ENCODE measurements at places on chromosomes 3 and 15.

DNA sequence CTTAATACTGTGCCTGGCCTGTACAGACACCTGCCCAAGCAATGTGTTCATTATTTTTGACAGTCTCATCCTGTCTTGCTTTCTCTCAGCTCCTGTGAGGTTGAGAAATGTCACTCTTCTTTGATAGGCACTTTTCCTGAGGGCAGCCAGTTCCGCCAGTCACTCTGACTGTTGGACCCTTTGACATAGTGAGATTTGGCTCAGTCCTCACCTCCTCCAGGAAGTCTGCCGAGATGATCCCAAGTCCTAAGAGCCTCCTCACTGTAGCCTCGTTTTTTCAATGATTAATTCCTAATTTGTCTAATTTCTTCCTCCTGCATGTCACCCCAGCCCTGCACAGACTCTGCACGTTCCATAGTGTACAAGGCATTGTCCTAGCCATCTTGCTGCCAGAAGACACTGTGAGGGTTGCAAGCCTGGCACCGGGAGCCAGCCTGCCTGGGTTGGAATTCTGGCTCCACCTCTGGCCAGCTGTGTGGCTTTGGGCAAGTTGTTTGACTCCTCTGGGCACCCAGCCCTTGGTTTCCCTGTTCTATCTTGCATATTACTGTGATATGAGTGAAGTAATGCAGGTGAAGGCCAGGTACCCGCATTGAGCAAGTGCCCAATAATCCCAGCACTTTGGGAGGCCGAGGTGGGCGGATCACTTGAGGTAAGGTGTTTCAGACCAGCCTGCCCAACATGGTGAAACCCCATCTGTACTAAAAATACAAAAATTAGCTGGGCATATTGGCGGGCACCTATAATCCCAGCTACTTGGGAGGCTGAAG, 24.3 kb downstream of the RPLP1 start:
- DNase-seq = no peak

DNA sequence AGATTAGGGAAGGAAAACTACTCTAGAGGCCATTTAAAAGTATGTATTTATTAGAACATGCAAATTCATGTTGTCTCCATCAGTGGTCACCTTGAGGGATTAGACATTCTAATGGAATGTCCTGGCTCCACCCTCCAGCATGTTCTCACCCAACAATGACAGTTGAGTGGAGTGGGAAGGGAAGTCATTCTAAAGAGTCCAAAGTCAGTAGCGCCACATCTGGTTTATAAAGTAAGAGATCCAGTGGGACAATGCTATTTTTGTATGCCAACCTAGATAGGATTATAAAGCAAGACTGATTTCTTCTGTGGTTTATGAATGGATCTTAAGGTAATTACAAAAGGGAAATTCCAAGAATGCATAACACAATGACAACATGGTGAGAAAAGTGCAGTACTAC, 33.3 kb downstream of the SLC24A1 start:
- DNase-seq = peak; percentile 74

GRCh38 chr15:99592145-99592791, 26.5 kb downstream of the MEF2A start:
- DNase-seq = peak; percentile 39

DNA sequence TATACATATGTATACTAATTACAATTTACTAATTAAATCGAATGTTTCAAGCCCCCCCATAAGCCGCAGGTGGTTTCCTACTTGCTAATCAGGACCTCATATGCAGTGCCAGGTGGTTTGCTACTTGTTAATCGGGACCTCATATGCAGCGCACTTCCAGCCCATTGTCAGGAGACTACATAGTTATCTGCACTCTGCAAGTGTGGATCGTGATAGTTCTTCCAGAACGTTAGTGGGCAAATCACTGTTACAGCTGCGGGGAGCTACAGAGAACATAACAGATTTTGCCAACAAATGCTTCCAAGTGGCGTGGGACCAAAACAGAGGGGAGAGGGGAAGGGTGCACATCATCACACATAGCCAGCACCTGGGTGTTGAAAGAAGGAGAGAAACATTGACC, 558.4 kb downstream of the GABRG3 start:
- no peak for DNase-seq

DNA sequence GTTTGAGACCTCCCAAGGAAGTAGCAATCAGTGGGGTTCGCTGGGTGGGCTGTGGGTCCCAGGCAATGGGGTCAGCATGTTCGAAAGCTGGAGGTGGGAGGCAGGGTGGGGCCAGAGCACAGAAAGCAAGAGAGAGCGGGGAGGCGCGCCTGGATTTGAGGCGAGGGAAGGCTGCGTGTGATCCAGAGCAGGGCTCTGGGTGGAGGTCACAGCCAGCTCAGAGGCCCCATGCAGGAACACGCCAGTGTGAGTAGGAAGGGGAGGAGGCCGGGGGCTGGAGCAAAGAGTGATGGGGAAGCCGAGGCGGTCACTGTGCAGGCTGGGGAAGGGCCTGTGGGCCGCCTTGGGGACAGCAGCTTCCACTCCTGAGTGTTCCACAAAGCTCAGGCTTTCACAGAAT, 8.8 kb downstream of the DNAJB8 start:
- no peak for DNase-seq

GRCh38 chr15:76533060-76533820, 196.7 kb downstream of the ISL2 start:
- peak; percentile 37 for DNase-seq

GRCh38 chr3:127019449-127019848, 36.5 kb downstream of the PLXNA1 start:
- peak; percentile 63 for DNase-seq

DNA sequence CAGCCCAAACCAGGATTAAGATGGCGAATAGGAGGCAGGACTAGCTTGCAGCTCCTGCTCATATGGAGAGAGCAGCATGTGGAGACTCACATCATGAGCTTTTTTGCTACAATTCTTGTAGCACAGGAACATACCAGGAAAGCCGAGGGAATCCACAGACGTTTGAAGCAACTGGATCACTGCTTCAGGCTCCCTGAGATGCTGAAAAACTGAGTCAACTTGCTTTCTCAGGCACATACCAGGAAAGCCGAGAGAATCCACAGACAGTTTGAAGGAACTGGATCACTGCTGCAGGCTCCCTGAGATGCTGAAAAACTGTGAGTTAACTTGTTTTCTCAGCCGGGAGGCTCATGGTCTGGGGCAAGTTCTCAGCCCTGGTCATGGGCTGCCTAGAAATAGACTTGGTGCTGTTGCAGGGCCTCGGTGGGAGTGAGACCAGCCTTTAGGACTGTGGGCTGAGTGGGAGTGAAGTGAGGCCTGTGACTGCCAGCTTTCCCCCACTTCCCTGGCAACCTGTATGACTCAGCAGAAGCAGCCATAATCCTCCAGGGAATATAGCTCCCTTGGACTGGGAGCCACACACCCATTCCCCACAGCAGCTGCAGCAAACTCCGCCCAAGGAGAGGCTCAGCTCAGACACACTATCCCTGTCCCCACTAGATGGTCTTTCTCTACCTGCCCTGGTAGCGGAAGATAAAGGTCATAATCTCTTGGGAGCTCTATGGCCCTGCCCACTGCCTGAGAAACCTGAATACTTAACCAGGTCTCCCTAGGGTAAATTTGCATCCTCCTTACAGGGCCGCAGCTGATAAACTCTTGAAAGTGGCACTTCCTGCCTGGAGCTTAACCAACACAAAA, 51.9 kb upstream of the PFN2 start:
- peak; percentile 26 for DNase-seq

- no peak for DNase-seq
Measured at GRCh38 chr3:4207672-4208071, 95.5 kb upstream of the SETMAR start.

DNA sequence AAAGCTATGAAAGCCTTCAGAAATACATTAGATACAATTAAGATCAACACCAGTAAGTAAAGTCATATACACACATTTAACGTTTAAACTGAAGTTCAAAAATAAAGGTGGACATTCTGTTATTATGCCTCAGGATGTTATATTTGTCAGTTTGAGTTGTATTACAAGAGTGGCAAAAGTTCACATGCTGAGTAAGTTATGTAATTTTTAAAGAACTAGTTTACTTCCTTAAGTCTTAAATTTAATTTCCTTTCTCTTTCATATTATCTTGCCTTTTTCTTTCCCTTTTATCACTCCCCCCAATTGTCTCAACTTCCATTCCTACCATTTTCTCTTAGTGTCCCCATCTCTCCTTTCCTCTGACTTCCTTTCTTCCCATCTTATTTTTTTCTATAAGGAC, 4.9 kb upstream of the GPR87 start:
- no peak for DNase-seq

DNA sequence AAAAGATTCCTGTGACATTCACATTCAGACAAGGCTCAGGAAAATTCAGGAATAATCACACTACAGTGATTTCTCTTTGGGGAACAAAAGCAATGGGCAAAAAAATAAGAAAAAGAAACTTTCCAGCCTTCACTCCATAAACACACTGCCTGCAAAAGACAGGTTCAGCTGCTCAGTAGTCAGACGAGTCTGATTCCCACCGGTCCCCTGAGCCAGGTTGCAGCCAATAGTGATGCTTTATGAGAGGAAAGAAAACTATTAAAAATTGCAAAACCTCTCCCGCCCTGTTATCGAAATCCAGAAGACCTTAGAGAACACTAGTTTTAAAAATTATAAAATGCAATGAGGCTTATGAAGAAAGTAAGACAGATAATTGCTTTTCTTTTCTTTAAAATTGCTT, 8.5 kb downstream of the PLCH1 start:
- no peak for DNase-seq

DNA sequence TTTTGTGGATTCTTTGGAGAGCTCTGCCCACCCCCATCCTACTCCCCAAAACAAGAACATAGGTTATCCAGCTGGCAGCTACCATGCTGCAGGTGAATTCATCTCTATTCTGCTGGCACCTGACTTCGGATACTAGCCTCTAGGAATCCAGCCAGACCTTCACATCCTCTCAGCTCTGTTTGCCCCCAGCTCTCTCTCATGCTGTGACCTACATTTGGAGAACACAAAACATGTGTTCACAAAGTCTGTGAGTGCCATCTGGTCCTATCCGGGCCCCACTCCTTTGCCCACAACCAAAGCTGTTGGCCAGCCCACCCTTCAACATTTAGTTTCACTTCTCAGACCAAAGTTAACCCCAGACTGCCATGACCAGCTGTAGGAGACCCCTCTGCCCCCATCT, 89.4 kb upstream of the C3orf80 start:
- no peak for DNase-seq

GRCh38 chr15:99167640-99168039, 62.8 kb downstream of the SYNM start:
- DNase-seq = no peak

DNA sequence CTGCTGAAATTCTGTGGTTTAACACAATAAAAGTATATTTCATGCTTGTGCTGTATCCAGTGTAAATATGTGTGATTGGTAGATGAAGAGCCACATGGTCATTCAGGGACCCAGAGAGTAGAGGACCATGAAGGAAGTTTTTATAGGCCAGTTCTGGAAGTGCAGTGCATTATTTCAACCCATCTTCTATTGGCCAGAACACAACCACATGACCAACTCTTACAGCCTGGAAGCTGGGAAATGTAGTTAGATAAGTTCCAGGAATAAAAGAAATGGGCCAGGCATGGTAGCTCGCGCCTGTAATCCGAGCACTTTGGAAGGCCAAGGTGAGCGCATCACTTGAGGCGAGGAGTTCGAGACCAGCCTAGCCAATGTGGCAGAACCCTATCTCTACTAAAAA, 21.4 kb upstream of the PRTG start:
- DNase-seq = no peak

DNA sequence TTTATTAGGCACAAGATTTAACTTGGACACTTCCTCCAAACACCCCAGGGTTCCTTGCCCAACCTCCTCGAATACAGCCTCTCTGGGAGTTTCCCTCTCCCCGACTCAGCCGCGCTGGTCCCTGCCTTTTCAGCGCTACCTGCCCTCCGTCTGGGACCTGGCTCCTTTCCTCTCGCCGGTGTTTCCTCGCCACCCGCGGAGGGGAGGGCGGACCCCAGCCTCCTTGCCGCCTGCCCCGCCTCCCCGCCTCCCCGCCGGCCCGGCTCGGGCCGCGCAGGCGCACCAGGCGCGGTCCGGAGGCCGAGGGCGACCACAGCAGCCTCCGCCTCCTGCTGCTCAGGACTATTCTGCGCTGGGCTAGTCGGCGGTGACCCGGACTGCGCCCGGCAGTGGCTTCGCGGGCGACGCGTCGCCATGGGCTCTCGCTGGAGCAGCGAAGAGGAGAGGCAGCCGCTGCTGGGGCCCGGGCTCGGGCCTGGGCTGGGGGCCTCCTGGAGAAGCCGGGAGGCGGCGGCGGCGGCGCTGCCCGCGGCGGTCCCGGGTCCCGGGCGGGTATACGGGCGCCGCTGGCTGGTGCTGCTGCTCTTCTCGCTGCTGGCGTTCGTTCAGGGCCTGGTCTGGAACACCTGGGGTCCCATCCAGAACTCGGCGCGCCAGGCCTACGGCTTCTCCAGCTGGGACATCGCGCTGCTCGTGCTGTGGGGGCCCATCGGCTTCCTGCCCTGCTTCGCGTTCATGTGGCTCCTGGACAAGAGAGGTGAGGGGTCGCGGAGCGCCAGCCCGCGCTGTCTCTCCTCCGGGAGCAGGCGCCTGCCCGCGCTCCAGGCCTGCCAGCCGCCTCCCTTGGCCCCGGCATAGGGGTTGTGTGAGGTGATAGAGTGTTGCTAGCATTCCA, at the start of gene SLC49A4:
TSS of gene SLC49A4 (plus strand) at position 291 of the 895 bp plus-strand sequence. CDS start at position 415, 124 bp downstream.
- DNase-seq = peak; percentile 81

DNA sequence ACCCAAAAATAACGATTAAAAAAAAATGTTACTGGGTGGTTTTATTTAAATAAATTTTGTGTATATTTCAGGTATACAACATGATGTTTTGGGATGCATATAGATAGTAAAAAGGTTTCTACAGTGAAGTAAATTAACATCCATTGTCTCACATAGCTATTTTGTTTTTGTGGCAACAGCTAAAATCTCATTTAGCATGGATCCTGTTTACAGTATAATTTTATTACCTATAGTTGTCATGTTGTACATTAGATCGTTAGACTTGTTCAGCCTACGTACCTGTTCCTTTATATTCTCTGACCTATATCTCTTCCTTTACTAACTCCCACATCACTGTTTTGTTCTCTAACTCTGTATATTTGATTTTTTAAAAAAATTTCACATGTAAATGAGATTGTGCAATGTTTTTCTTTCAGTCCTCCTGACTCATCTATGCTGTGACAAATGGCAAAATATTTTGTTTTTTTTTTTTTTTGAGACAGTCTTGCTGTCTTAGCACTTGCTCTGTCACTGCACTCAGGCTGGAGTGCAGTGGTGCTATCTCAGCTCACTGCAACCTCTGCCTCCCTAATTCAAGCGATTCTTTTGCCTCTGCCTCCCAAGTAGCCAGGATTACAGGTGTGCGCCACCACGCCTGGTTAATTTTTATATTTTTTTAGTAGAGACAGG, 45.6 kb downstream of the OIP5 start:
- DNase-seq = peak; percentile 75

DNA sequence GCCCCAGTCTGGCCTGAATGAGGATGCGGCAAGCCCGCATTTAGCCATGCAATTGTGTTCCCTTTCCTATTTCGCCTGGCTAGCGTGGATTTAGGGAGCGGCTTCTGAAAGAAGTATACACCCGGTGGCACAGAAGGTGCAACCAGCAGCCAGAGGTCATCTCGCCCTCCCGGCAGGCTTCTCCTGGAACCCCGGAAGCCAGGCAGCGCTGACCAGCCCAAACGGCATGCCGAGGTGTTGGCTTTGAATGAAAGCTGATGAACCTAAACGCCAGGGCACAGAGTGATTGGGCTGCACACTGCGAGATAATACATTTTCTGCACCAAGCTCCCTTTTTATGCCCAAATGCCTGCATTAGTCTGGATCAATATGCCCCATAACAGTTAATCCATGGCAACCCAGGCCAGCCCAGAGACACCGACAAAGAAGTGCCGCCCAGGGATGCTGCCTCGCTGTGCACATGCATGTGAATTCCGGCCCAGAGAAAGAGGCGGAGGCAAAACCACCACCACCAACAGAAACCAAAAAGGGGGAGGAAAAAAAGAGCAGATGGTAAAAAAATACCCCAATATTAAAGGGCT, 1.4 kb downstream of the SRGAP3 start:
- DNase-seq = no peak

- DNase-seq = no peak
Measured at GRCh38 chr3:21898316-21898715, 147.3 kb upstream of the ZNF385D start.

All from ELR (cell line).